ENCODE measurements at places on chromosomes 5 and 9. TPM values are rescaled to one million over a fixed set of nuclear protein-coding genes. Genes with fewer than 3 reads are reported as not detected.

DNA sequence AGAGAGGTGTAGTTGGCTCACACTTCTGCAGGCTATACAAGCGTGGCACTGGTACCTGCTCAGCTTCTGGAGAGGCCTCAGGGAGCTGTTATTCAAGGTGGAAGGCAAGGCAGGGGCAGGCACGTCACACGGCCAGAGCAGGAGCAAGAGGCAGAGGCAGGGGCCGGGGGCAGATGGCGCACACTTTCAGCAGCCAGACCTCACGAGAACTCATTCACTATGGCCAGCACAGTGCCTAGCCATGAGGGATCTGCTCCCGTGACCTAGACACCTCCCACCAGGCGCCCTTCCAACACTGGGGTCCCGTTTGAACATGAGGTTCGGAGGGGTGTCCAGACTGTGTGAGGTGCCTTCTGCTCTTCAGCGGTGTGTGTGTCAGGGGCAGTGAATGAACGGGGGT is 71.0 kb upstream of the FCN1 start:
- no peak for DNase-seq

The MACIR gene
- 13.8 TPM for total RNA-seq

The NR2F1-AS1 gene
- 11.8 TPM for total RNA-seq

DNA sequence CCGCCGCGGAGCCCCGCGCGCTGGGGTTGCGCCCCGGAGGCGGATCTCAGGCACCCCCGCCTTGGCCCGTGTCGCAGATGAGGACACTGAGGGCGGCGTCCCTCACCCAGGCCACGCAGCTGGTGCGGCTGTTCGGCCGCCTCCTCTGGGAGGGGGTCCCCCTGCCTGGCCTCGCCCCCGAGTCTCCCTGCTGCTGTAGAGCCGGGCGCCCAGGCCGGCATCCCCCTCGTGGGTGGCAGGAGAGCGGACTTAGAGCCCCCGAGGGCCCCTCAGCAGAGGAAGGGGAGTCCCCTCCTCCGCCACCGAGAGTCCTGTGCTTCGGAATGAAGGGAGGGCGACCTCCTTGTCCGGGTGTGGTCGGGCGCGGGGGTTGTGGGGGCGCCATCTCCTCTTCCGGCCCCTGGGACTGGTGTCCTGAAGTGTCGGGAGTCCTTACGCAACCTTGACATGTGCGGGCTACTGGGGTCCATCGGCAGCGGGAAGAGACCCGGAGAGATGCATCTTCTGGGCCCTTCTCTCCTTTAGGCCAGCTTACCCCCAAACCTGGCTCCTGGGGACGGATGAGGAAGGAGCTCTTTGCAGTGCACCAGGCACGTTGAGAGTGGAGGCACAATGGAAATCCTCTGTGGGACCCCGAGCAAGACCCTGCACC is 11.7 kb upstream of the EXOSC2 start:
- no peak for DNase-seq

- DNase-seq = peak; percentile 1
Observed at GRCh38 chr9:119861842-119862241, 492.6 kb upstream of the BRINP1 start.

DNA sequence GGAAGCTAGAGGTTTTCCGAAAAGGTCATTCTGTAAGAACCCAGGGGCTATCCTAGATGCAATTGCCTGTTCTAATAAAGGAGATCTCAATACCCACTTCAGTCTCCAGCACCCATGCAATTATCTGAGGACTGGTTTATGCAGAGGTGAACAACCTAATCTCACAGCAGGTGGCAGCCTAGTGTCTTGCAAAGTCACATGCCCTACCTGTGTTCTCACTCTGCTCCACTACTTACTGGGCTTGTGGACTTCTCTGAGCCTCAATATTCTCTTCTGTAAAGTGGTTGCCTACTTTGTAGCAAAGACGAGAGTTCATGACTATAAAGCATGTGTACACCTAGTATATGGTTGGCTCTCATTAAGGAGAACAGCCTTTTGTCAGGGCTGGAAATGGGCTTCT is 21.0 kb upstream of the ALDH1B1 start:
- peak; percentile 25 for DNase-seq

- no peak for DNase-seq
Observed at GRCh38 chr9:97640325-97640724, 6.7 kb downstream of the NCBP1 start.

GRCh38 chr9:78573205-78573604 is 276.3 kb downstream of the PSAT1 start:
- DNase-seq = no peak

The HOMER1 gene
- 5.4 TPM for total RNA-seq

- DNase-seq = no peak
Observed at GRCh38 chr5:150553911-150554310, 46.0 kb downstream of the NDST1 start.

The FAXDC2 gene
- 17.4 TPM for total RNA-seq

The LCP2 gene
- not detected for total RNA-seq

The OMD gene
- total RNA-seq = 0.33 TPM

- DNase-seq = no peak
Observed at GRCh38 chr9:90843525-90843924, 41.9 kb downstream of the SYK start.

DNA sequence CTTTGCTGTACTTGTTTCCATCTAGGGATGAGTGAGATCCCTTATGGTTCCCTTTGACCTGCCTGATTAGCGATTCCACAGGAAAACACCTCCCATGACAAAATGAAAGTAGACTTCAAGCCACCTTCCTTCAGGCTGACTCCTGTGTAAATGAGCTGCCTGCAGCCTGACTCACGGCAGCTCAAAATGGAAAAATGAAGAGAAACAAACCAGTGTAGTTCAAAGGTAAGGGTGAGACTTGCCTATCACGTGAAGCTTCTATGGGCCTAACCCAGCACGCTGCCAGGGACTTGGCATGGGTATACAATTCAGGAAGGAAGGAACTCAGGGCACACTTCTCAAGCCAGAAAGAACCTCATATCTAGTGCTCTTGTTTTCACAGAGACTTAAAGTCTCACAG is 110.1 kb upstream of the LRRTM2 start:
- DNase-seq = no peak

DNA sequence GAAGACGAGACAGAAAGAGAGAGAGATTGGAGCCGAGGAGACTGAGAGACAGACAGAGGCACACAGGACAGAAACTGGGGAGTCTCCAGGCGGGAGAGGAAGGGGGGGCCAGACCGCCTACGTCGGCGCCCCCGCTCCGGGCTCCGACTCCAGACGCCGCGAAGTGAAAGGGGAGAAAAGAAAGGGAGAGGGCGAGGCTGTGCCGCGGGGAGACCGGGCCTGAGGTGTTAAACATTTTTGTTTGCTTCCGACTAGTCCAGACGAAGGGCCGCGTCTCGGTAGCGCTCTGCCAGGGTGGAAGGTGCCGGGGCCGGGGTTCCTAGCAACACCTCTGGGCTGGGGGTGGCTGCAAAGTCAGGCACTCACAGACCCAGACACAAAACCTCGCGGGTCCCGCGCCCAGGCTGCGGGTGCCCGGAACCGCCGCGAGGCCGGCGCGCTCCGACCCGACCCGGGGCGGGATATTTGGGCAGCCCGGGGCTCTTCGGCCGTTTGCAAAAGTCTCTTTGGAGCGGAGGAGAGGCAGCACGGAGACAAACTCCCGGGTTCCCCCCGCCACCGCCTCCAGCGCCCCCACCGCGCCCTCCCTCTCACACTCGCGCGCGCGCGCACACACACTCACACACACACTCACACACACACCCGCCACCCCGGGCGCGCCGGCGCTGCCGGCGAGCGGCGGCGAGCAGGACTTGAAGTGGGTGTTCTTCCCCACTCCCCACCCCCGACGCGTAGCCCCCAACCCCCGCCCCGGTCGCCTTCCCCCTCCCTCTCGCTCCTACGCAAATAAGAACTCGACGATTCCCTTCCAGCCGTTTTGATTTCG is 626 bp upstream of the FST start:
- DNase-seq = peak; percentile 65

- DNase-seq = no peak
Observed at GRCh38 chr9:126631254-126631653, 17.5 kb downstream of the LMX1B start.

The MED22 gene
- 19.7 TPM for total RNA-seq

GRCh38 chr5:140262839-140263238 is 40.1 kb downstream of the PFDN1 start:
- no peak for DNase-seq

GRCh38 chr5:75243100-75243499 is 6.4 kb upstream of the ANKRD31 start:
- no peak for DNase-seq

DNA sequence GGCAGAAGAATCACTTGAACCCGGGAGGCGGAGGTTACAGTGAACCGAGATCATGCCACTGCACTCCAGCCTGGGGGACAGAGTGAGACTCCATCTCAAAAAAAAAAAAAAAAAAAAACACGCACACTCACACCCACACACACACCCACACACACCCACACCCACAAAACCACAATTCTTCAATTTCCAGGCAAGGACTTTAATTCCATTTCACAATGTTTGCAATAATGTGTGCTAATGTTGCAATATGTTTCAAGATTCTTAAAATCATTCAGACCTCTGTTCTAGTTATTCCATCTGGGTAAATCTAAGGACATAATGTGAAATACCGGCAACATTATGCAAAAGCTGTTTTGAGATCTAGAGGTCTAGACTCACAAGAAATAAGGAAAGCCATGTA is 28.3 kb downstream of the CCDC69 start:
- peak; percentile 68 for DNase-seq

The GGTA1 gene
- 0.18 TPM for total RNA-seq

DNA sequence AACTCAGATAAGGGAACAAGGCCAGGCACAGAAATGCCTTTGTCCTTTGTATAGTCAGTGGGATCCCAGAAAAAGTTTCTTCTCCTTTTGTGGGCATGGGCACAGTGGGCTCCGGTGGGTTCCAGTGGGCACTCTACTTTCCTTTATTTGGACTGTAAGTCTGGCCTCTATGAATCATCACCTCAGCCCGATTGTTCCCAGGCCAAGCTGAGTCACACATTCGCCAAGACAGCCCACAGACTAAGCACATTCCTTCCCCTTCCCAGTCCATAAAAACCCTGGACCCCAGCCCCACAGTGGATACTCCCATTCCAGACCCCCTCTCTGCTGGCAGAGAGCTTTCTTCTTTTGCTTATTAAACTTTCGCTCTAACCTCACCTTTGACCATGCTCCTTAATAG is 165.0 kb downstream of the FBXL17 start:
- DNase-seq = peak; percentile 31

GRCh38 chr9:14563902-14564624 is 129.2 kb downstream of the ZDHHC21 start:
- DNase-seq = no peak

DNA sequence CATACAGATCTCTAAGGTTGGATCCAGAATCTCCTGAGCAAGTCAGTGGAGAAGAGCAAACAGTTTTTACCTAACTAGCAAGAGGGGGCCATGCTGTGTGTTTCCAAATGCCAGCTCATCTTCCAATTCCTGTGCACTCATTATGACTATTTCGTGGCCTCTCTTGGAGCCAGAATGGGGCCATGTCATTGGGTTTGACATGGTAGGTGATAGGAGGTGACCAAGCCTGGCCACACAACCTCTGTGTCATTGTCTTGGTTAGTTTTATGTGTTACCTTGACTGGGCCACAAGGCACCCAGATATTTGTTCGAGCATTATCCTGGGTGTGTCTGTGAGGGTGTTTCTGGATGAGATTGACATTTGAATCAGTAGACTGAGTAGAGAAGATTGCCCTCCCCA is 206.2 kb downstream of the HSPA4 start:
- DNase-seq = no peak

DNA sequence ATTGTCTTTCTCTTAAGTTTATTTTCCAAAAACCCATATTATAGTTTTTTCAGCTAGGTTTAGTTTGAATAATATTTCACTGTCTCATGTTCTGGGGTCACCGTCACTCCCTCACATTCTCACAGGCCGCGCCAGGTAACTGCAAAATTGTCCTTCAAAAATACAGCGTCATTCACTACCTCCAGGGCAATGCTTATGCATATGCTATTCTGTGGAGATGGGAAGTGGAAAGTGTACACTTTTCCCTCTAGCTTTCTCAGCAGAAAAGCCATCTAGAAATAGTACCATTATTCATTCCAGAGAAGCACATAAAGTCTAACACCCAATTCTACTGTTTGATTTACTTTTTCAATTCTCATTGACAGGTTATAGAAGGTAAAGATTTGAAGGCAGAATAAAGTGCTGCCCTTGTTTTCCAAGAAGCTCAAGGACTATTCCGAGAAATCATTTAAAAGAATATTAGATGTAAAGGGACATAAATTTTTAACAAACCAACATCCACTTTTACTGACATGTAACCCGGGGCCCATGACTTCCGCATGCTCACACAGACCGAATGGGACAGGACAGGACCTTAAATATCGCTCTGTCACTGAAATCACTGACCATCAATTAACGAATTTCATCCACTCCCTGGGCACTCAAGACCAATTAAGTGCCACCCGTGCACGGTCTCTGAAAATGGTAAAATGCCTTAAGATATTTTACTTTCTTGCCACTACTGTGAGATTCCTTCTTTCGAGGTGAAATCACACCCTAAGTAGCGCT is 720 bp downstream of the NUDT12 start:
- DNase-seq = no peak

DNA sequence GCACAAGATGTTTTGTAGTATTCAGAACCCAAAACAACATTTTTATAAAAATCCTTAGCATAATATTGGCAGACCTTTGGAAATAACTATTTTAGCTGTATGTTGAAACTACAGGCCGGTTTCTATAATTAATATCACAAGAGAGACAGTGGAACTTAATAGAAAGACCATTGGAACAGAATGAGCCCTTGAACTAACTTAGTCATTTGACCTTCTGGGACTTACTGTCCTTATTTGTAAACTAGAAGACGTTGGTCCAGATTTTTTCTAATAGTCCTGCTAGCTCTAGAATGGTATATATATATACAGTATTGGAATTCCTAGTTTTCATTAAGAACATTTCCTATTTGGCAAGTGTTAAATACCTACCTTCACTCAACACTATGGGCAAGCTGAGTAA is 69.5 kb upstream of the ALDH1A1 start:
- DNase-seq = no peak

DNA sequence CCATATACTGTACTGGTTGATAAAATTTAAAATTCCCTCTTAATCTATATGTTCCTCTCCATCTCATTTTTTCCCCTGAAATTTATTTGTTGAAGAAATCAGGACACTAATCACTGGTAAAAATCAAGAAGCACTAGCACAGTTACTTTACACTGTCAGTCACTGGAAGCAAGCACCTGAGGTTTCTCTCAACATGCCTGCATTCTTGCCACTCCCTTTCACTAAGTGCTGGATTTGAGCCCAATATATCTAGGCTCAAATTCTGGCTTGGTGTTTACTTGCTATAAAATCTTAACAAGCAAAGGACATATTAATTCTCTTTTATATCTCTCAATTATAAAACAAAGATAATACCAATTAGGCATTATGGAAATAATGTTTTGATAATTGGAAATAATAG is 58.6 kb downstream of the DIAPH1 start:
- peak; percentile 37 for DNase-seq

DNA sequence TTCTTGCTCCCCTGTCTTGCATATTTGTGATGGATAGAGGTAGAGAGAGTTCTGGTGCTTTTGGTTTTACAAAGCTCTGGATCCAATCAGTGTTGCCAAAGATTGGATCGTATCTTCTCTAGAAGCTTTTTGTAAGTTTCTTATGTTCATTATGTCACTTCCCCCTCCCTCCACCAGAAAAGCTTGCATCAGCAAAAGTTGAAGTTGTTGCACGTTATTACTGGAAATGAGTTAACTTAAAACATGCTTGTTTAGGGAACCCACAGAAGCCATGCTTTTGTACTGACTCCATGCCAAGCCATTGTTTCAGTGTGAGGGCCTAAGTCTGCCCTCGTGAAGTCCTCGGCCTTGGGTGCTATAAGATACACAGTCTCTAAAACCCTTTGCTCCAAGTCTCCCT is 186.5 kb downstream of the ERCC6L2 start:
- peak; percentile 57 for DNase-seq

The HK3 gene
- not detected for total RNA-seq

The PRRT1B gene
- not detected for total RNA-seq
